ENCODE measurements at places on chromosomes 2 and 18.
A peak's percentile ranks its signal among the peaks of the same experiment; 100 is the strongest.

GRCh38 chr2:151774506-151774905, 40.2 kb upstream of the NEB start:
- no peak for DNase-seq

GRCh38 chr18:23693846-23694245, 4.6 kb downstream of the LAMA3 start:
- DNase-seq: no peak

GRCh38 chr2:65353927-65354326, 78.5 kb downstream of the SPRED2 start:
- no peak for DNase-seq

GRCh38 chr18:62187543-62188510, 772 bp downstream of the RELCH start:
- peak; percentile 24 for DNase-seq

DNA sequence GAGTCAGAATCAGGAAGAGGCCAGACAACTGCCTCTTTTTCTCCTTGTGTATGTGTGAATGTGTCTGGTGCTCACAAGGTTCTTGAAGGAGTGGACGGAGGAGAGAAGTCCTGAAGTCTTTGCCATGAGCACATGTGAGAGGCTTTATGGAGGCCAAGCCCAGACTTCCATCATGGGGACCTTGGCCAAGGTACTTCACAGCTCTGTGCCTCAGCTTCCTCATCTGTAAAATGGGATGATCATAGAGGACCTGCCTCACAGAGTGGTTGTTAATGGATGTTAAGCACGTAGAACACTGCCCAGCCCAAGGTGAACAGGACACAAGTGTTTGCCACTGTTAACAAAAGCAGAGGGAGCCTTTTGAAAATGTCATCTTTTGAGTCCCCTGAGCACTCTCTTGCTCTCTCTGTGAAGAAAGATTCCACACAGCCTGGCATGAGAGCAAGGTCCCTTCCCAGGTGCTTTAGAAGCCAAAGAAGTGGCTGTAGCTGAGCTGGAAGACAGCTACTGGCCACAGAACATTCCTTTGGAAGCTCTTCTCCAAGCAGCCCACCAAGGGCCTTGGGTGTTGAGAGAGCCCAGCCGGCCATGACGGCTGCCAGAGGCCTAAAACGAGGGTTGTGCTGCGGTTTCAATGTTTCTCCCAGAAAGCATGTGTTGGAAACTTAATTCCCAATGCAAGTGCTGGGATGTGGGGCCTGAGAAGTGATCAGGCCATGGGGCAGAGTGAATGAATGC, 41.8 kb upstream of the ASPRV1 start:
- DNase-seq: no peak

DNA sequence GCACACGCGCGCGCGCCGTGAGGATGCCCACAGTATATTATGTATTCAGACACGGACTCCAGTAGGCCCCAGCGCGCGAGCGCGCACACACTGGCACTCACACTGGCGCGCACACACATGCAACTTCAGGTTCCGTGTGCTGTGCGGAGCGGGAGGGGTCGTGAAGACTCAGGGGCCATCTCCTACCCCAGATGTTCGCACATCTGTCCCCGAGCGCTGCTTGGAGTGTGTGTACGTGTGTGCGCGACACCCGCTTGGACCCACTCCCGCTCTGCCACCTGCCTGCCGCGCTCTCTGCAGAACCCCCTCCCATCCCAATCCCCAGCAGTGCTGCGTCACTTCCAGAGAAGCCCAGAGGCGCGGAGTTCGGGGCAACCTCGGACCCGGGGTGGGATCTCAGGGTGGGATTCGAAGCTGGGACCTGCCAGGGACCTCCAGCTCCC, 2.6 kb downstream of the NRP2 start:
- no peak for DNase-seq

DNA sequence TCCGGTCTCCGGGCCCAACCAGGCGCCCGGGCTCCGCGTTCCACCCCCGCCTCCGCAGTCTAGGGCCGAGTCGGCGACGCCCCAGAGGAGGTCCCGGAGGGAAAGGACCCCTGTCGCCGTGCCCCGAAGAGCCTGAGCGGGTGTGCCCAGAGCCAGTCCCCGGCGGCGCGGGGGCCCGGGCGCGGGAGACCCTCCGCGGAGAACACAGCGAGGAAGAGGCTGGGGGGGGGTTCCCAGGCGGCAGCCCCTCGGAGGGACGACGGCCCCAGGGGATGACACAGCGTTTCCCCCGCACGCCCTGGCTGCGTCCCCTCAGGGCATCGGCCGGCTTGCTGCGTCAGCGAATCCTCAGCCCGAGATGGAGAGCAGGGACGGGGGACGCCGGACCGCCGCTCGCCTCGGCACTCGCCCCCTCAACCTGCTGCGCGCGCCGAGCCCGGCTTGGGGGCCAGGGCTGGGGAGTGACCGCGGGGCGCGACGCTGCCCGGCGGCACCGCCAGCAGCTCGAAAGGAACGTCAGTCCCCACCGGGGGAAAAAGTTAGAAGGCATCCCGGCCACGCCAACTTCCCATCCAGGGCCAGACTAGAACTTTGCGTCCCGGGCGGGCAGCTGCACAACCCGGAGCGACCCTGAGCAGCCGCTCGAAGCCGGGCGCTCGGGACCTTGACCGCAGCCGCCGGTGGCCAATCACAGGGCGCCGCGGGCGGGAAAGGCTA, 711 bp downstream of the SFXN5 start:
- DNase-seq: peak; percentile 26

DNA sequence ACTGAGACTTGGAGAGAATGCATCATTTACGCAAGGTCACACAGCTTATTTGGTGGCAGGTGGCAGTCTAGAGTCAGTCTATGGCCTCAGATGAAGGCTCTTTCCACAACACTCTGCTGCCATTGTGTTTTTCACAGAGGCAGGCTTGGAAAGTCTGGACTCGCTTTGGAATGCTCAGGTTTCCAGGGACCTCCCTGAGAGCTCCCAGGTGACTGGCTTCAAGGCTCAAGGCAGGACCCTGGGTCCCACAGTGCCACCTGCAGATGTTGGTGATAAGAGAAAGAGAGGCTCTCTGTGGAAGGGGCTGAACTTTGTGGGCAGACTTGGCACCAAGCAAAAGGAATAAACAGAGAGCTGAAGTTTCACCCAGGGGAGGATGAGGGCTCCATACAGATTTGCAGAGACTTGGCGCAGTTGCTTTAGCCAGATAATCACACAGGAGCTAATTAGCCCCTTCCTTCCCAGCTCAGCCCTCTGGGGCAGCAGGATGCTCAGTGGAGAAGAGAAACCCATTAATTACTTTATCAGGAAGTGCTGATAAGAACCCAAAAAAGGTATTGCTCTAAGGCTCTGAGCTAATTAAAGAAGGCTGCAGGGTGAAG, 103.5 kb downstream of the LBH start:
- no peak for DNase-seq

GRCh38 chr2:203694191-203694590, 12.2 kb upstream of the CD28 start:
- DNase-seq: no peak

GRCh38 chr2:224968051-224968450, 74.2 kb downstream of the DOCK10 start:
- DNase-seq: no peak

DNA sequence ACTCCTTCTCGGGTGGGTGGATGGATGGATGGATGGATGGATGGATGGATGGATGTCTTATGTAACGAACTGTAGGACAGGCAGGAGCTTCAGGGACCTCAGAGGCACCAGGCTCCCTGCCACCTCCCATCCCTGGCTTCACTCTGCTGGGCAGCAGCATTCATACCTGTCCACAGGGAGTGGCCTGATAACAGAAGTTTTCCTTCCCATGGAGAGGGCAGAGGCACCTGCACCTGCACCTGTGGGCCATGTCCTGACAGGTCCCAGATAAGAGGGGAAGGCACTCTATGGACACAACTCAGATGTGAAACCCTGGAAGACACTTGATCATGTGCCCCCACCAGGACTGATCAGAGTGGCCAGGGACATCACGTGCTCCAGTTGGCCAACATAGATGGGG, 142.3 kb downstream of the GBX2 start:
- no peak for DNase-seq

GRCh38 chr18:8980496-8980895, 122.0 kb upstream of the NDUFV2 start:
- DNase-seq: no peak

- DNase-seq: no peak
Measured at GRCh38 chr2:152488075-152488474, 153.1 kb downstream of the FMNL2 start.

- no peak for DNase-seq
Measured at GRCh38 chr2:219282375-219282774, 3.2 kb downstream of the DNAJB2 start.

DNA sequence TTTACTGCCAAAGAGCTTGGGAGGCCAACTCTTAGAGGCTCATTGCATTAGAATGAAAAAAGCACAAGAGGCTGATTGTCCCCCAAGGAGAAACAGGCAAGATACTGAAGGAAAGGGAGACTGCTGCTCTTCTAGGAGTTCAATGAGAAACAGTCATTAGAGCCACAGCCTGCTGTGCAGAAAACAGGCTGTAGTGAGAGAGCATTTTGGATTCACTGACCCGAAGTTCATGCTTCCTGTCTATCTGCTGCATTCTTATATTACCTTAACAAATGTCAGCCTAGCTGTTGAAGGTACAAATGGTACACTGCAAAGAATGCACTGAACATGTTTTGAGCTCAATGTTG, 423.3 kb downstream of the SETBP1 start:
- no peak for DNase-seq
